ENCODE measurements at places on chromosomes 11 and 22. TPM values are rescaled to one million over a fixed set of nuclear protein-coding genes. Genes with fewer than 3 reads are reported as not detected.

DNA sequence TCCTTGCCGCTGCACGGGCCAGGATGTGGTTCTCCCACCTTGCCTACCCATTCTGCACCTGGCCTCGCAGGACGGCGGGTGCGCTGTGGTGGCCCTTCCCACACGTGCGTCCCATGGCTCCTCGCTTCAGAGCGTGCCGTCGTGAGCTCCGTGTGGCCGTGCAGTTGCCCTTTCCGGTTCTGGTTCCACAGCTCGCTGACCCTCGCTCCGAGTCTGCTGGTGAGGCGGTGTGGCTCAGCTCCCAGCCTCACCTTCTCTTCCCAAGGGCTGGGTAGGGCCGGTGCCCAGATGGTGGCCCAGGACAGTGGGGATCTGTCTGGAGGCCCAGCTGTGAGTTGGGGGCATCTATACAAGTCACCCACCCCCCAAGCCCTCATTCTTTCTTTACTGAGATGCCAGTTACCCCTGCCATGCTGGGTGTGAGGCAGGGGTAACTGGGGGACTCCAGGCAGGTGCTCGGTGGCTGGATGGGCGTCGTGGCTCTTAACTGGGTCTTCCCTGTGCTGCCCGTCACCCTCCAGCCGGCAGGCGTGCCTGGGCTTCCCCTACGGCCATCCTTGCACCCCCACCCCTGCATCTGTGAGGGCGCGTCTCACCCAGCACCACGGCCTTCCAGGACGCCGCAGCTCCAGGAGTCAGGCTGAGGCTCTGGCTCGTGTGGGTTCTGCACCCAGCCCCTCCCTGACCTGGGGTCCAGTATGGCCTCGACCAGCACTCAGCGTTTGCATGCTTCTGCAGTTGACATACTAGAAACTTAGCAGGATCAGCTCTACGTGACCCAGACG, 395.2 kb downstream of the TBC1D22A start:
- DNase-seq: no peak

- DNase-seq: no peak
Measured at GRCh38 chr22:23365524-23365923, 185.2 kb downstream of the BCR start.

- no peak for DNase-seq
Measured at GRCh38 chr22:22410121-22410520, 98.4 kb downstream of the ZNF280B start.

DNA sequence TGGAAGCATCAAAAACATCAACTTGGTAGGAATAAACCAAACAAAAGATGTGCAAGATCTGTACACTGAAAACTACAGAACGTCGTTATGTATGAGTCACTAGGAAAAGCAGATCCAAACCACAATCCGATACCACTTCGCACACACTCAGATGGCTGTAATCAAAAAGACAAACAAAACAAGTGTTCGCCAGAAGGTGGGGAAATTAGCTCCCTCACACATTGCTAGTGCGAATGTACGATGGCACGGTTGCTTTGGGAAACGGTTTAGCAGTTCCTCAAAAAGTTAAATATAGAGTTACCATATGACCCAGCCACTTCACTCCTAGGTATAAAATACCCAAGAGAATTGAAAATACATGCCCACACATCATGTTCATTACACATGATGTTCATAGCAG, 14.8 kb upstream of the CARD10 start:
- DNase-seq: no peak

ANO9 gene
- total RNA-seq: 2.2 TPM

DNA sequence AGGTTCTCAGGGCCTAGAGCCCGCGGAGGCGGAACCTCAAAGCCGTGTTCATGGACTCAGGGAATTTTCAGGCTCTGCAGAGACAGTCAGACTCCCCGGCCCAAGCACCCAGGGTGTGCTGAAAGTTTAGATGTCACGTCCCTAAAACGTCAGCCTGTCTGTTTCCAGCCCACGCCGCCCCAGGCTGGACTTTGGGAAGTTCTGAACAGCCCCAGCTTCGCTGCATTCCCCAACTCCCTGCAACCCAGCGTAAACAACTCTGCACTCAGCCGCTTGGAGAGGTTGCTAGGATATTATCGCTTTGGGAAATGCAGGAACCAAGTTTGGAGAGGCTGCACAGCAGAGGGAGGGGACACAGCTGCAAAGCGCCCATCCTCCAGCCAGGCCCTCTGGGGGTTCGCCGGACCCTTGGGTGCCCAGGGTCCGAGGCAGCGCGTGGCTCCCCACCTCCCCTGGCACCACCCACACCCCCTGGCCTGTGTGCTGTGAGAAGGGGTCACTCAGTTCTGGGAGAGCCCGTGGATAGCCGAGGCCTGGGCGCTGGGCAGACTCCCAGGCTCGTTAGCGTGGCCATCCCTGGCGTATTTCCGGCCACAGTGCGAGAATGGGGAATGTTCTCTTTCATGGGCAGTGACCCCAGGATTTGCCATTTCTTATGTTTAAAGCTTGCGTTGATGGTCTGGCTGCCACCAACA, 120.5 kb upstream of the FGF3 start:
- DNase-seq: no peak

GRCh38 chr22:28034145-28034759, 115.2 kb upstream of the PITPNB start:
- DNase-seq: no peak

DNA sequence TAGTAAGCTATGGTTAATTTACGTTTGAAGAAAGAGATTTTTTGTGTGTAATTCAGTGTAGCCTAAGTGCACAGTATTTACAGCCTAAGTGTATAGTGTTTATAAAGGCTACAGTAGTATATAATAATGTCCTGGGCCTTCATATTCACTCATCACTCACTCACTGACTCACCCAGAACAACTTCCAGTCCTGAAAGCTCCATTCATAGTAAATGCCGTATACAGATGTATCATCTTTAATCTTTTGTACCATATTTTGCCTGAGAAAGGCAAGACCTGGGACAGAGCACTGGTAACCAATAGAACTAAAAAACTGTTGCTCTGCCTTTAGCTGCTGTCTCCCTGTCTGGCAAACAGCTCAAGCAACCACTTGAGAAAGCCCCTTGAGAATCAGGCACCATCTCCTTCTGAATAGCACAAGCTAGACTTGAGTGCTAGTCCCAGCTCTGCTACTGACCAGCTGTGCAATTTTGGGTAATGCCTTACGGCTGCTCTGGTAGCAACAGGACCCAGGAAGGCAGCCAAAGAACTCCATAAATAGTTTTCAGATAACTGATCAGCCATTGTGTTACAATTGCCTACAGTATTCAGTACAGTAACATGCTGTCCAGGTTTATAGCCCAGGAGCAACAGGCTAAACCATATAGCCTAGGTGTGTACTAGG, 131.3 kb downstream of the KCNC1 start:
- no peak for DNase-seq

GRCh38 chr11:43585877-43586608, 94.5 kb upstream of the HSD17B12 start:
- no peak for DNase-seq

TBX1 gene
- total RNA-seq: 6.2 TPM

Data from H7 (cell line).